ENCODE measurements at places on chromosomes 6 and 20.

- no peak for DNase-seq
These were observed 33.8 kb downstream of the TOX2 start for GRCh38 chr20:43948455-43948854.

DNA sequence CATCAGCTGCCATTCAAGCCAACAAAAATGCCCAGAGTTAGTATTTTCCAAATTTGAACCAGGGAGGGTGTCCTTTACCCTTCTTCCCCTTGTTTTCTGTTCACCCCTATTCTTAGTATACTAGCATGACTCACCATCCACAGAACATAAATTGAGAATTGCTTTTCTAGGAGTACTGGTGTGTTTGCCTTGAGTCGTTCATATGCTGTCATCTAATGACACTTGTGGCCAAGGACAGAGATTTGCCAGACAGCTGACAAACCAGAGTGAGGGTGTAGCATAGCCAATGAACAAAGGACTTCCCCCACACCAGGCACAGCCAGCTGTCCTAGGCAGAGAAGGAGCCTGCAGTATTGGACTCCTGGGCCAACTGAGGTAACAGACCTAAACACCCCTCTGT lies 62.2 kb downstream of the FILIP1 start:
- DNase-seq: no peak

DNA sequence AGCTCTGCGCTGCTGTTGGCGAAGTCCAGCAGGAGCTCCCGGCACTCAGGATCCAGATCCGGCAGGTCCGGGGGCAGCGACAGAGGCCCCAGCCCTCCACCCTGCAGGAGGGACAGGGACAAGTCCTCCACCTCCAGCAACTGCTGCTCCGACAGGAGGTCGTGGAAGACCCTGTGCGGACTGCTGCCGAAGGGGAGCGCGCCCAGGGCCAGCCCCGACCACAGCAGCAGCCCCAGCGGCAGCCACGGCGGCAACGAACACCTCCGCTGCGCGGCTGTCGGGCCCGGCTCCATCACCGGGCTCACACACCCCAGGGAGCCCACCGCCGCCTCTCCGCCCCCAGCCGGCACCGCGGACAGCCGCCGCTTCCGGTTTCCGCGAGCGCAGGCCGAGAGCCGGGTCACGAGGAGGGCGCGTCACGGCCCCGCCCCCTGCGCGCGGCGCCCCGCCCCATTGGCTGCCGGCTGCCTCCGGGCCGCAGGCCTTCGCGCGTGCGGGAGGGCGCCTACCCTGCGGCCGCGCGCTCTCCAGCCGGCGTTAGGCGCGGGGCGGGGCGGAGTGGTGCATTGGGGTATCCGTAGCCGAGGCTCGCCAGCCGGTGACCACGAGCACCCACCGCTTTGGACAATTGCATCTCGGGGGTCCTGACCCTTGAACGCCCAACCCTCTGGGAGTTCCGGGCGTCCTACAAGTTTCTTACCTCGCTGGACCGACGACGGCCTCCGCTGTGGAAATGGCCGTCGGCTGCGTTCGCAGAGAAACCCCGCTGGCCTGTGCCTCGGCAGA lies at the start of gene OSTM1:
OSTM1 (minus strand) TSS at position 383 of the 786 bp plus-strand sequence; CDS start at position 293, 90 bp downstream.
- peak; percentile 36 for DNase-seq

DNA sequence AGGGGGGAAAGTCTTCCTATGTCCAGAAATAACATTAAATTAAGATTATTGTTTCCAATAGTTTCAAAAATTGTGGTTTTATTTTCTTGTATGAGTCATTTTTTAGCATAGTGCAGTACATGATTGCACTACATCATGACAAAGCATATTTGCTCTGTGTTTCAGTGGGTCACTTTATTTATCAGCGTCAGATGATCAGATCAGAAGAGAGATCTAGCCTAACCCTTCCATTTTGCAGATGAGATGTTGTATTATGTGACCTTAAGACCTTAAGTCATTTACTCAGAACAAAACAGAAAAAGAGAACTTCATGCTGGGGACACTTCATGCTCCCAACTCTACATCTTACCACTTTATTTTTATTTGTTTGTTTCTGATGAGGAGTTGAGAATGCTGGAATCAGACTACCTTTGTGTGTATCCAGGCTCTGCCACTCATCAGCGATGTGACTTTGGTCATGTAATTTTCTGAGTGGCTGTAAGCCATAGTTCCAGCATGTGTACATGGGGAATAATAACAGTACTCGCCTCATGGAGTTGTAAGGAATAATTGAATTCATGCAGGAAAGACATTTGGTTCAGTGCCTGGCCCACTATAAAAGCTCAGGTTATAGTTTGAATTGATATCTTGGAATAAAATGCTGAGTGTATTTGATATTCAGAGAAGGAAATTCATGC lies 13.5 kb downstream of the EYA4 start:
- DNase-seq: no peak

GRCh38 chr20:63531686-63532448 lies 5.3 kb downstream of the PTK6 start:
- no peak for DNase-seq

DNA sequence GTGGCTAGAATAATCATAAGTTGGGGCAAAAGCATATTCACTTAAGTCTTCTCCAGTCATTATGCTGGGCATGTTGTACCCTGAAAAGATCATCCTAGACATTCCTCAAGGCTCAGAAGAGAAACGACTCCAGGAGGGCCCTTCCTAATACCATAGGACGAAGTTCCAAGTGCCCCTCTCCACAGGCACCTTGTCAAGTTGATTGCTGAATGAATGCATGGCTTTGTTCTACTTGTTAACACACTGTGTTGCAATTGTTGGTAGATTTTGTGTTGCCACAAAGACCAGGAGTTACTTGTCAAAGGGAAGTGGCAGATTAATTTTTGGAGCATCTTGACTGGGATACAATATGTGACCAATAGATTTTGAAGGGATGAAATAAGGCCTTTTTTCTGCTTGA lies 194.3 kb upstream of the SMLR1 start:
- no peak for DNase-seq

DNA sequence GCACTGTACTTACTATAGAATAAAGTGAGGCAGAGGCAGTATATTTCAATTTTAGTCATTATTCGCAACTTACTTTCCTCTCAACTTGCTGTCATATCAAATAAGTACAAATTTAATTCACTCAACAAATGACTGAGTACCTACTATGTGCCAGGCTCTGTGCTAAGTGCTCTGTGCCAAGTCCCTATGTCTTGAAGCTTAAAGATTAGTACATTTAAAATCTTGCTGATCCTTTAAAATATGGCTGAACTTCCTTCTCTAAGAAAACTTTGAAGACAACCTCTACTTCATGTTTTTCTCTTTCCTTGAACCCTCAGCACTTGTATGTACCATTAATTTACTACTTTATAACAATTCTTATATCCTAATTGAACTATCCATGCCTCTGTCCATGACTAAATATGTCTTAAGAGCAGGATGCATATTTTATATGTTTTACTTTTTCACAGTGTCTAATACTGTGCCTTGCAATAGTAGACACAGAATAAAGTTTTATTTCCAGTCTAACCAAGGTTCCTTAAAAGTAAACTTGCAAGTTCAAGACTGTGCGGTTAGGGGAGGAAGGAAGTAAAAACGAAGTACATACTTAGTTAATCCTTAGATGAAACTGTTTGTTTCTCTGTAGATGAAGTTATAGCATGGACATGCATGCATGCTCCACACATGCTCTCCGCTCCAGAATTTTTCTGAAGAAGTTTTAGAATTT lies 10.0 kb upstream of the LATS1 start:
- DNase-seq: no peak

GRCh38 chr6:151338651-151339200 lies 52.6 kb downstream of the ZBTB2 start:
- DNase-seq: no peak

DNA sequence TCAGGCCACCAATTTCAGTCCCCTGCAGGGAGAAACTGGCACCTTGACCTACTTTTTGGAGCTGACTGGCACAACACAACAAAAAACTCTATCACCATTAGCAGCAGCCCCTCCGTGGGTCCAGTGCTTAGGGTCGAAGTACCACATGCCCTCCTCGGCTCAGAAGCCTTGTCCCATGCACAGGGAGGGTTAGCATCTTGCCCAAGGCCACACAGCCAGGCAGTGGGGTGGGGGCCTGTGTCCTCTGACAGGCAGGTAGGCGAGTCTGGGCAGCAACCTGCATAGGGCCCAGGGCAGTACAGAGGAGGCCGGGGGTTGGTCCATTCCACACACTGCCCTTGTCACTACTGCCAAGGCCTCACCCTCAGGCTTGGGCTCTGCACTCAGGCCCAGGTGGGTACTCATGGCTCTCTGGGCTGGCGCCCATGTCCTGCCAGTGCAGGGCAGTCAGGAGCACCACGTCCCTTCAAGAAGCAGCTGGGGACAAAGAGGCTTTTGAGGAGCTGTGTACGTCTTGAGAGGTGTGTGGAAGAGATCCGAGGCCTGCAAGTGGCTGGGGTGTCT lies 53.6 kb downstream of the PYGB start:
- no peak for DNase-seq

- peak; percentile 64 for DNase-seq
These were observed 33.7 kb downstream of the PYGB start for GRCh38 chr20:25281541-25281991.

- no peak for DNase-seq
These were observed 92.9 kb upstream of the SHLD1 start for GRCh38 chr20:5657190-5657875.

- no peak for DNase-seq
These were observed 698.4 kb downstream of the TENT5A start for GRCh38 chr6:81054036-81054435.

- DNase-seq: no peak
These were observed 15.2 kb downstream of the TAF4 start for GRCh38 chr20:62050166-62051120.

DNA sequence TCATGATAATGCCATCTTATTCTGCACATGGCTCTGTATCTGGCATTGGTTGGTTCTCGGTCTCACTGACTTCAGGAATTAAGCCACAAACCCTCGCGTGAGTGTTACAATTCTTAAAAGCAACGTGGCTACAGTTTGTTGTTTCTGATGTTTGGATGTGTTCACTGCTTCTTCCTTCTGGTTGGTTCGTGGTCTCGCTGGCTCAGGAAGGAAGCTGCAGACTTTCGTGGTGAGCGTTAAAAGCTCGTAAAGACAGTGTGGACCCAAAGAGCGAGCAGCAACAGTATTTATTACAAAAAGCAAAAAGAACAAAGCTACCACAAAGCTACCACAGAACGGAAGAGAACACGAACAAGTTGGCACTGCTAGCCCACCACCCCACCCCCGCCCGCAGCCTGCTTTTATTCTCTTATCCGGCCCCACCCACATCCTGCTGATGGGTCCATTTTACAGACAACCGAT lies 51.1 kb downstream of the MYLIP start:
- no peak for DNase-seq

DNA sequence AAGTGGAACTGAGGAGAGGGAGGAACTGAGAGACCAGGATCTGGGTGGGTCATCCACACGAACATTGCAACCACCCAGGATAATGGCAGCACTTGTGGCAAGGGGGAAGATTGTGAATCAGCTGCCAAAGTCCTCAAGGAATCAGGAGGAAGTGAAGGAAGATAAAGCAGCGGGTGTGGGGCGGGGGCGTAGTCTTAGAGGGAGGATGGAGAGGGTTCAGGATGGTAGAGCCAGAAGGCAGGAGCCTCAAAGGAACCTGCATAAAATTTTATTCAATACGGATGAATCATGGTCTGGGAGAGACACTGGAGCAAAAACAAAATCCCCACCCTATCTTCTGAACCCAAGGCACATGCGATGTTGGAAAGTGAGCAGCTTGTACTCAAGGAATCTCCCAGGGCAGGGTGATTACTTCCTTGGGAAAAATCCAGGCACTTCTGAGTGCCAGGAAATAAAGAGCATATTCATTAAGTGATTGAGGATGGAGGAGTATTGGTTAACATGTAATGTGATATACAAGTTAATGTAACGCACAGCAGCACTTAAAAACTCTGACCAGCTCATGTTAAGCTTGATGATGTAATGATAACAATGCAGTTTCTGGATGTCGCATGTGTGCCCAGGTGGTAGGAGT lies 82.0 kb upstream of the B3GAT2 start:
- DNase-seq: no peak

DNA sequence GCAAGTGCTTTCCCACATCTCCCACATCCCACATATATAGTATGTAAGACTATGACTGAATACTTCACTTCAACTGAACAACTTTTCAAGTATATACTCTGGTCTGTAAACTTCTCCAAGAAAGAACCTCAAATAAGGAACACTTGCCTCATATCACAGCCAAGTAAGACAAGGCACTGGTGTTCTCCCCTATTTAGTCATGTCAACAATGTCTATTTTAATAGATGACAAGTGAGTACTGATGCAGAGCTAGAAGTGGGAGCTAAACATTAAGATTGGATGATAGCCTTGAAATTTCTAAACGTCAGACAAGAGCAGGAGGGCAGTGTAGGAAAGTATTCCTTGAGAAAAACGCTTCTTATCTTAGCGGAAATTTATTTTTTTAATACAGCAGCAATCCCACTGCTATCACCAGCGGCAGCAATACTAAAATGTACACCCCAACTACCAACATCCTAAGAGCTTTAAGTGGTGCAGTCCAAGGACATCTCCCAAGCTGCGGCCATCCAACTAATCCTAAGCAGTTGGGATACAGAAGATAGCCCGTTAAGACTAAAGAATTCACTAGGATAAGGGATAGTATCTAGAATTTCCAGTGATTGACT lies 29.3 kb downstream of the DST start:
- DNase-seq: no peak

GRCh38 chr20:10752206-10752605 lies 78.4 kb upstream of the JAG1 start:
- DNase-seq: no peak

- DNase-seq: no peak
These were observed 65.9 kb downstream of the PPP1R14C start for GRCh38 chr6:150208611-150209352.

GRCh38 chr6:45933855-45934254 lies 81.8 kb downstream of the CLIC5 start:
- no peak for DNase-seq

GRCh38 chr6:126131246-126131645 lies 144.9 kb downstream of the TRMT11 start:
- no peak for DNase-seq

GRCh38 chr6:96651816-96652215 lies 88.9 kb downstream of the FHL5 start:
- DNase-seq: peak; percentile 28

- DNase-seq: peak; percentile 56
These were observed 3.4 kb upstream of the MICAL1 start for GRCh38 chr6:109458774-109459531.

DNA sequence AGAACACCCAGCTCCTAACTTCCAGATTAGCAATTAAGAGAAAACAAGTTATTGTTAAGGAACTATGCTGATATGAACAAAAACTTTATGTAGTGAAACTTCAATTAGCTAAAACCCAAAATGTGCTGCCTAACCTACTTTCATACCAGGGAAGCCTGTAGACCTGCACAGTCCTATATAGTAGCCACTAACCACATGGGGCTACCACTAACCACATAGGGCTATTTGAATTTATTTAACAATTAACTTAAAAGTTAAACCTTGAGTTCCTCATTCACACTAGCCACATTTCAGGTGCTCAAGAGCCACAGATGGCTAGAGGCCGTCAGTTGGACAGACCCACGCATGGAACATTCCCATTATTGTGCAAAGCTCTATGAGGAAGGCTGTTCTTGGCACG lies 72.4 kb upstream of the LAMP5 start:
- DNase-seq: peak; percentile 72
